ENCODE measurements at places on chromosomes 5 and 9. TPM values are rescaled to one million over a fixed set of nuclear protein-coding genes. Genes with fewer than 3 reads are reported as not detected.

The SEMA6A gene
- 24.9 TPM for total RNA-seq

- DNase-seq: no peak
Observed at GRCh38 chr5:61289669-61290306, 42.3 kb upstream of the ZSWIM6 start.

The NDUFB6 gene
- total RNA-seq: 51.8 TPM

GRCh38 chr9:135077497-135078200 lies 9.8 kb upstream of the OLFM1 start:
- DNase-seq: peak; percentile 79

GRCh38 chr9:8724284-8725018 lies 924.9 kb upstream of the DMAC1 start:
- no peak for DNase-seq

GRCh38 chr5:129716651-129717050 lies 31.2 kb upstream of the MINAR2 start:
- no peak for DNase-seq

The MTMR12 gene
- total RNA-seq: 45.1 TPM

DNA sequence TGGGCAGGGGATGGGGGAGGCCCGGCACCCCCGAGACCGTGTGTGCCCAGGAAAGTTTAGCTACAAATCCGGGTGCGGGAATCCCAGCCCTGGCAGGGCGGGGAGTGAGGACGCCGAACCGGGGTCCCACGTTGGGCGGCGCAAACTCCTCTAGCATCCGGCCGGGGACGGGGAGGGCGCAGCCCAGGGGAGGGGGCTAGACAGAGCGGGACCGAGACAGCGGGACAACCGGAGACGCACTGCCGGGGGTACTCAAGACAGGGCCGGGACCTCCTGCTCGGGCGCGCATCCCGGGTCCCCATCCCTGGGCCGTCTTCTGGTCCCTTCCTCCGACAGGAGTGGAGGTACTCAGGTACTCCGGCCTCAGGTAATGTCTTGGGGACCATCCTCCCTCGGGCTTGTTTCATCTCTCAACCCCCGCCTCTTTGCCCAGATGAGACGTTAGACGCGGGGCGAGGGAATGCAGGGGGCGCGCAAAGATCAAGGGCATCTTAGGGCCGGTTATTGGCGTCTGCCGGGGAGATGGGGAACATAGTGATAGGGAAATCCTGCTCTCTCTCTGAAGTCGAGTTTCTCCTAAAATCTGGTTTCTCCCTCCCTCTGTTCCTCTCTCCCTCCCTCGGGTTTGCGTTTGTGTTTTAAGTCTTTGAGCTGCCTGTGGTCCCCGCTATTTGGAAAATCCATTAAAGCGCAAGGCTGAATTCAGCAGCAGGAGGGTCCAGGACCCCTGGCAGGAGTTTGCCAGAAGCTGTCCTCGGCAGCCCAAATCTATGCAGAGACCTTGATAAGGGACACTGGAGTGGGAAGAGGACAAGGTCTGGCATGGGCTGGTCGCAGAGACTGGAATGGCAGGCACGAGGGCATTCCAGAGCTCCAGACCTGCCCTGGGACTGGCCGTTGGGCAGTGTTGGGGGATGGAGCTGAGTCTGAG lies 815 bp downstream of the PDZD2 start:
- DNase-seq: no peak

DNA sequence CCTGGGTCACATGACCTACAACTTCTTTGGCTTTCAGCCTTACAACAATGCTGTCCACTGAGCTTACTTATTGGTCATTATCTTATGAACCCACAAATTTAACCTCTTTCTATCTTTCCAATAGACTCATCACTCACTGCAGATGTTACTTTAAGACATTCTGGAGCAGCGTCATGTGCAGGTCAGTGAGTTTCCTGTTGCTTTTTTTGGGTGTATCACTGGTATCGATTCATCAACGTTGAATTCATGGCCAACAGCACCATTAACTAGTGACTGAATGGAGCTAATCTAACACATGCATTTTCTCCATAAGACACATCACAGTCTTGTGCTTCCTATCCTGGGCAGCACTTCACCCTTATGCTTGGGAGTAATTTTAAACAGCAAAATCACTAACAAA lies 672.6 kb upstream of the CDH18 start:
- DNase-seq: no peak

DNA sequence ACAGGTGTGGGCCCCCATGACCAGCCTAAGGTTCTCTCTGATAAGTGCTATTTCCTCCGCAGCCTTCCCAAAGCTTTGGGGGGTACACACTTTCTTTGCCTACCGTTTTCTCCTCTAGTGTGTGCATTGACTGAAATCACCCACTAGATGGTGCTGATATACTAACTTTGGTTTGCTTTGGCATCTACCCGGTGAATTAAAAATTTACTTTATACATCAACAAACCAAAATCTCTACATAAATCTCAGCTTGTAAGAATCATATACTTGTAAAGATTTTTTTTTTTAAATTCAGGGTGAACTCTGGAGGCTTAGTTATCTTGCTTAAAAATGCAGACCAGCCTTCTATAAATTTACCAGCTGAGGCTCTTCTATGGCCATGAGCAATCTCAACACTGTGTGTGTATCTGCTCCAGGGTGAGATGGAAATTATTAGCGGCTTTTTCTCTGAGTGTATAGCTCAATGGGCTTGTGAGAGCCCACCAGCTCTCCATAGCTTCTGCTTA lies 475.7 kb upstream of the TNC start:
- DNase-seq: no peak

DNA sequence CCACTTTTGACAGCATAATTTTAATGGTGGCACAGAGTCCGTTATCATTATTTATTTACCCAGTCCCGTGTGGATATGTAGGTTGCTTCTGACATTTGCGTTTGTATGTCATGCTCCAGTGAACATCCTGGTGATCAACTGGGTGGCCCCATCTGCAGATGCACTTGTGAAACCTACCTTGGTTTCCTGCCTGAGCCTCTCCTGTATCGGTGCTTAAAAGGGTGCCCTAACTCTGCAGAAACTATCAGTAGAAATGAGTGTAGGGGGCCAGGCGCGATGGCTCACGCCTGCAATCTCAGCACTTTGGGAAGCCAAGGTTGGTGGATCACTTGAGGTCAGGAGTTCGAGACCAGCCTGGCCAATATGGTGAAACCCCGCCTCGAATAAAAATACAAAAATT lies 92.1 kb upstream of the IER5L start:
- DNase-seq: peak; percentile 62

The PDGFRB gene
- 394 TPM for total RNA-seq

- no peak for DNase-seq
Observed at GRCh38 chr9:89236955-89237573, 58.4 kb upstream of the SHC3 start.

GRCh38 chr9:137227054-137227852 lies at the start of gene RNF224:
Gene RNF224 (plus strand): TSS chr9:137227502. CDS start chr9:137228336, 834 bp downstream.
- peak; percentile 92 for DNase-seq

DNA sequence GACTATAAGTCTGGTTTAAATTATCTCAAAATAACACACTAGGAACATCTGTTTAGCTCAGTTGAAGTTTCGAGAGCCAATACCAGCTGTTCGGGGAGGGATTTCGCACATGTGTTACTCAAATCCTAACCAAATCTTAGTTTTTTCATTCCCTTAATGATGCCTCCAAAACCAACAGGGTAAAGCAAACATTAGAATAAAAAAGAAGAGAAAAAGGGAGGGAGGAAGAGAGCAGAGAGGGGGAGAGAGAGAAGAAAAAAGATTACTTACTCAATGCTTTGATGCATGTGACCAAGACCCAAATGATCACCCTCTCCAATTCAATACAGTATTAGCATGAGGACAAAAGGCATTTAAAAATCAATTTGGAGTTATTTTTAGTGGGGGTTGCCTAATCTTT lies 86.0 kb upstream of the NR5A1 start:
- DNase-seq: no peak

DNA sequence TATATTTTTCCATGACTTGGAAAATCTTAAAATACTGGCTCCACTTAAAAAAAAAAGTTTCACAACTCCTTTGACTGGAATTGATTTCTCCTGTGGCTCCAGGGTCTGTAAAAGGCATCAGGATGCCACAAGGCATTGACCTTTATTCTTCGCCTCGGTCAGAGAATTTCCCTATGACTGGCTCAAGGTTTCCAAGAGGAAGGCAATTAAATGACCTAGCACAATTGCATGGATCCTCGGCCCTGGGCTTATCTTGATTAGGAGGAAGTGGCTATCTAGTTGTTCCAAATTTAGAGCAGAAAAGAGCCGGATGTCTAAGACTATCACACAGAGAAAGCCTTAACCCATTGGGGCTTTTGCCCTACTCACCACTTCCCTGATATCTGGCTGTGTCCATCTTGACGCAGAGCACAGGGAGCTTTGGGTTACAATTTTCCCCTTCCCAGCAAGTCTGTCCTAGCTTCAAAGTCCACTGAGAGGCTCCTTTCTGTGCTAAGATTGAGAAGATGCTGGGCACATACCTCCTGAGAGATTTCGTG lies 56.9 kb upstream of the COL15A1 start:
- peak; percentile 62 for DNase-seq

The PCDHA9 gene
- total RNA-seq: 0.14 TPM

- no peak for DNase-seq
Observed at GRCh38 chr9:114662081-114662989, 4.7 kb upstream of the TEX53 start.

The PCDHGA5 gene
- 3.9 TPM for total RNA-seq

GRCh38 chr9:113449376-113449775 lies 14.2 kb upstream of the RGS3 start:
- no peak for DNase-seq

DNA sequence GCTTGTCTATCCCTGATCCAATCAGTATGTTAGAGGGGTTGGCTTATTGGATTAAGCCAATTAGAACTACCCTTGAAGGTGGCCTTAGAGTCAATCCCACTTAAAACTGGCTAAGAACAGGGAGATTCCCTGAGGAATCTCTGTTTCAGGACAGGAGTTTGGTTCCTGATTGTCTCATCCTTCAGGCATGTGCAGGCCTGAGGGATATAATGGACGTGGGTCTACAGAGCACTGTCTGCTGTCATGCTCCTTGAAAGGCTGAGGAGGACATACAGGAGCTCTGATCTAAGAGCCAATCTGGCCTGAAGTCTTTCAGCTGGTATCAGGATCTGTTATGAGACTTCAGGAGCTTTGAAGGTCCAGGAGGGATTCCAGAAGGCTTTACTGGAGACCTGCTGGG lies 36.2 kb upstream of the PRXL2C start:
- no peak for DNase-seq

The DMRTA1 gene
- 0.09 TPM for total RNA-seq

The DAB2 gene
- total RNA-seq: 133 TPM

- no peak for DNase-seq
Observed at GRCh38 chr5:154476354-154477205, 1.4 kb downstream of the HAND1 start.

- DNase-seq: peak; percentile 79
Observed at GRCh38 chr9:115328228-115328627, 210.3 kb upstream of the TNC start.
